BJ (cell line): ENCODE measurements at places on chromosomes 1 and 21. TPM values are rescaled to one million over a fixed set of nuclear protein-coding genes. Genes with fewer than 3 reads are reported as not detected.

GRCh38 chr1:186775881-186776560 is 52.7 kb upstream of the PLA2G4A start:
- no peak for DNase-seq

GRCh38 chr1:190563230-190563629 is 85.6 kb upstream of the BRINP3 start:
- no peak for DNase-seq

The ADAM30 gene
- not detected in 2 replicates for polyA plus RNA-seq

DNA sequence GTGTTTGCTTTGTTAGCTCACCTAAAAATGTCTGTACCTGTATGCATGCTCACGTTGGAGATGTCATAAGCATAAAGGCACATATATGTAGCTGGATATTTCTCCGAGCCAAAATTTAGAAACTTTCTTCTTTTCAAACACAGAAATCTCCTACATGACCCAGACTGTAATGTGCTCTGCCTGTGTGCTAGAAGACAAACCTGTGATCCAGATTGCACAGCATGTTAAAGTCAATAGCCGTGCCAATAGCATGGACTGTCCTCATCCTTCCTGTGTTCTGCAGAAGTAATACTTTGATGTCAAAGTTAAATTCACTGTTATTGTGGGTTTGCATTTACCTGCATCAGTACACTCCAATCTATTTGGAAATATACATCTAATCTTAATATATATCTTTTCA is 346.2 kb upstream of the ZRANB2 start:
- no peak for DNase-seq

GRCh38 chr1:36476945-36477344 is 5.8 kb downstream of the CSF3R start:
- DNase-seq = no peak

The DBT gene
- polyA plus RNA-seq = 3.5 and 7.9 TPM in 2 replicates

The MMEL1 gene
- 0.17 TPM in 1 of 2 replicates, not detected in the other for polyA plus RNA-seq

GRCh38 chr1:34406377-34406776 is 229.7 kb downstream of the C1orf94 start:
- no peak for DNase-seq

GRCh38 chr1:37808369-37809319 is 636 bp upstream of the YRDC start:
- DNase-seq = no peak
